Activated naive CD8-positive, alpha-beta T cell treated with anti-CD3 and anti-CD28 coated beads, Interleukin-2, amount 10 ng/mL, durations not matched to agents 7 days and 5 days (primary cell): ENCODE measurements at places on chromosomes 3 and 15.

DNA sequence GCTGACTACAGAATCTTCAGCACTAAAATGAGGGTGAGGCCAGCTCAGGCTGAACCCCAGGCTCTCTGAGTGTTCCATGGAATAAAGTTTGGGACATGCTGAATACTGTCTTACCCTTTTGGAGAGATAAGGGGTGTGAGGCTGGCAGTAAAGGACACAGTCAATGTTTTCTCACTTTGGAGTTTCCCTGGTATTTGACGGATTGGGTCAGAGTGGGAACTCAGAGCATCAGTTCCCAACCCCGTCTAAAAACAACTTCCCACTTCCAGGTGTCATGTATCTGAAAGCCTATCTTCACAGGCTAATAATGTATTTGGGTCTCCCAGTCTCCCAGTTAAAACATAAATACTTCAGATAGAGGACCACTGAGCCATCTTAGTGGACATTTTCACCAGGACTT lies 180.7 kb downstream of the TLE3 start:
- DNase-seq: no peak

- DNase-seq: no peak
Measured at GRCh38 chr3:13352621-13353131, 67.4 kb downstream of the NUP210 start.

DNA sequence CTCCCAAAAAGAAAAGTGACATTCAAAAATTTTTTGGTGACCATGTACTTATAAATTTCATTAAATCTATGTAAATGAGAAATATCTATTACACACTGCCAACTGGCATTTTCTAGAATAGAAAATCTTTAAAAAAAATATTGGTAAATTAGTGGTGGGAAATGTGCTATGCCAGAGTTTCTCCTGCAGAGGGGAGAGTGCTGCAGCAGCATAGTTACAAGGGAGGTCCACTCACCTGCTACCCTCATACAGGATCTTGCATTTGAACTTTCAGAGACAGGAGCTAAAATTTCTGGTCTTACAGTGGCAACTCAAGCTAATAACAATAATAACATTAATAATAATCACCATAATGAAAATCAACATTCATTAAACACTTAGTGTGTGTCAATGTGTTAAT lies 459.6 kb downstream of the NSUN3 start:
- no peak for DNase-seq

DNA sequence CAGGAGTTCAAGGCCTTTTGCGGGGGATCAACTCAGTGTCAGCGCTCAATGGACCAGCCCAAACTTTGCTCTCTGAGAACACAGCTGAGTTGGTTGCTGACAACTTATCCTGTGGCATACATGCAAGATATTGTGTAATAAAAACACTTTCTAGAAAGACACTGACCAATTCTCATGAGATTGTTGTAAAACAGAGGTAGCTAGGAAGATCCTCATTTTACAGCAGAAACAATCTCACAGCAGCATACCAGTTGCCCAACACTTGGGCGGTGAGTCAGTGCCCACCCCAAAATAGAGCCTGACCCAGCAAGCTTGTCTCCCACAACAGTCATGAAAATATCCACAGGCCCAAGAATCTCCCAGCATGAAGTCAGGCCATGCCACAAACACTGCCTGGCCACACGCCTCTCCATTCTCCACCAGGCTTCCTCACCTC lies 18.2 kb downstream of the KLHL6 start:
- no peak for DNase-seq

GRCh38 chr15:22258398-22259150 lies 178.2 kb downstream of the OR4M2 start:
- no peak for DNase-seq

GRCh38 chr15:95446854-95447253 lies 883.6 kb upstream of the NR2F2 start:
- peak; percentile 35 for DNase-seq

DNA sequence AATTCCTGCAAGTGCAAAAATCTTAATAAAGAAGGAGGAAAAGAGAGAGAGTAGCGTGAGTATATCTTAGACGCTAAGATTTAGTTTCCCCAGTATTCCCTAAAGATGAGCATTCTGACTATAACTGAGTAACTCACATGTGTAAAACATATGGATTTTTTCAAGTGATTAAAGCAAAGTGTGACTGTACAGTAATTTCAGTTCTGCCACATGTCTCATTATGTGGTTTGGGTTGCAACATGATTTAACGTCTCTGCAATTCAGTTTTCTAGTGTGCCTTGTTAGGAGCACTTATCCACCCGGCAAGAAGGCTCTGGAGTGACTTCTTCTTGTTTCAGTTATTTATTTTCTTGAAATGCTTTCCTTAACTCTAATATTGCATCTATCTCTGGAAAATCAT lies 514.1 kb downstream of the ROBO1 start:
- no peak for DNase-seq

DNA sequence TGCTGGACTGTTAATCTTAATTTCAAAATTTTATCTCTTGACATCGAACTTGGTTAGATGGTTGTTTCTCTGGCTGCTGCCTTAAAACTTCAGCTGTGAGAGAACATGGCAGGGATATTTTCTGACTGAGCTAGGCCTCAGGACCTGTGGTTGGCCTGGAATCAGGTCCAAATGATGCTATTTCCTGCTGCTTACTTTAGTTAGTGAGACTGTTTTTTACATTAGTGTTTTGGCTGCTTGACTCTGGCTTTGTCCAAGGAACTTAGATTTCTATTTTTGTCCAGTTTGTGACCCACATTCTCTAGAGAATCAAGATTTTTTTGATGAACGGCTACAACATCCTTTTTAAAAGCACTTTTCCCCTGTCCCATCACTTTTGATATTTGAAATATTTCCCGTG lies 497.9 kb upstream of the SGO1 start:
- DNase-seq: no peak

- DNase-seq: no peak
Measured at GRCh38 chr3:120645083-120645845, 36.8 kb downstream of the HGD start.

- DNase-seq: no peak
Measured at GRCh38 chr3:71900057-71900456, 115.1 kb upstream of the PROK2 start.

GRCh38 chr3:16724487-16724886 lies 119.3 kb upstream of the DAZL start:
- DNase-seq: no peak

DNA sequence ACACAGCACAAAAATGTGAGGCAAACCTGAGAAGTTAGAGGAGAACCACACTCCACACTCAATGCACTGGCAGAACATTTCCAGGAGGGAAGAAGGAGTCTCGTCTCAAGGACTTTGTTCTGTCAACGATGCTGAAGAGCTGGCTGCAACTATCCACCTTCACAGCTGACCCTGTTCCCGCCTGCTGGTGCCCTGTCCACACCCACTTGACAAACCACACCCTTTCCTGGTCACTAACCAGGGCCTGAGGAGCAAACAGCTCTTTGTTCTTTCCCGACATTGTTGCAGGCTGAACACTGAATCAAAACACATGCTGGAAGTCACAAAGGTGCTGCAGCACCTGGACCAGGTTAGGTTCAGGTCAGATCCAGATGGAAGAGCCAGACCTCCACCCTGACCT lies 92.6 kb upstream of the ARRDC4 start:
- no peak for DNase-seq

DNA sequence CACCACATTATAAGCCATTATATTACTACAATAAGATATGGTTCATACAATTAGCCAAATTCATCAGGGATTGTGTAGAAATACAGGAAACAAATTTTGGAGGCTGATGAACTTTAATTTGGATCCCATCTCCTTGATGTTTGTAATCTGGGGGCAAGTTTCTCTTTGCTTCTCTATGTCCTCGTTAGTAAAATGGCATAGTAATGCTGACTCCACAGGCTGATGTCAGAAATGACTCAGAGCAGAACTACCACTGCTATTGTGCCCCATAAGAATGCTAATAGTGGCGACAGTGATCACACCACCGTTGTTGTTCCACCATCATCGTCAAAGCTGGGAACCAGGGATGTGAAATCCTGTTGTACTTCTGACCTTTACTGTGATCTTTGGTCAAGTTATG lies 722.3 kb upstream of the LMCD1 start:
- no peak for DNase-seq

GRCh38 chr3:176160997-176161396 lies 1036.3 kb downstream of the TBL1XR1 start:
- no peak for DNase-seq

DNA sequence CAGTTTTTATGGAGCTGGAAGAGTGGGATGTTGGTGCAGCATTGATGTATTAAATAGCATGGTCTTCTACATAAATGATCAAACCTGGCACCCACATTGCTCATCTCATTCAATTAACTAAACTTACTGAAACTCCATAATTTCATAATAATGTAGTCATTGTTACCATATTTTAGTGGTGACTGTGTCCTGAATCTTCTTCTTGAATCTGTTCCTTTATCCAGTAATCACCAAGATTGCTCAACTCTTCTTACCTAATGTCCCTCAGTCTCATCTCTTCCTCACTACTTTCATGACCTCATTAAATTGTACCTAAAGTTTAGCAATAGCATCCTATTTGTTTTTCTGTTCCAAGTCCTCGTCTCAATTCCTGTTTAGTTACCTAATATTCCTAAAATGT lies 69.8 kb downstream of the FGF7 start:
- DNase-seq: no peak

DNA sequence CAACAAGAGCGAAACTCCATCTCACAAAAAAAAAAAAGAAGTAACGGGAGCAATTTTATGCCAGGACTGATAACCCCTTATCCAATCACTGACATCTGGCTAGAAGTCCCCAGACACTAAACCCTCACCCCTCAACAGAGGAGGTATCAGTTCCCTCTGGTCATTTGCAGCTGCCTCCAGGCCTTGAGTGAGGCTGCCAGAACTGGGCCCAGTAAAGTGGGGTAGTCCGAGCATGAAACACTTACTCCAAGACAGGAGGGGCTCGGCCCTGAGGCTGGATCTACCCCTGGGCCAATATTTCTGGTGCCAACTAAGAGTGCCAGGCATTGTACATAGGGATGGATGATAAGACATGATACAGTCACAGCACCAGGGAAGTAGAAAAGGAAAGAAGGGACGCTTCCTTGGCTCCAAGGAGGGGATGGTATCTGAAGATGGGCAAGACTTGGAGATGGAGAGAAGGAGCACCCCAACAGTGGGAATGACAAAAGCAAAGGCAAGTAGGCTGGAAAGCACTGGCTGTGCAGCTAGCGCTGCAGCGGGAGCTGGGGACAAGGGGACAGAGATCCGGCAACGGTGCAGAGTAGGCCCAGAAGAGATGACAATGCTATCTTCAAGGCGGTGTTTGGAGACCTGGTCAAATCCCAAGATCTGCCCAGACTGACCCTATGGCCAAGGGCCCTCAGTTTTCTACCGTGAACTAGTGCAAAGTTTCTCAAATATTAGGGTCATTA lies 2.2 kb downstream of the XXYLT1 start:
- no peak for DNase-seq

DNA sequence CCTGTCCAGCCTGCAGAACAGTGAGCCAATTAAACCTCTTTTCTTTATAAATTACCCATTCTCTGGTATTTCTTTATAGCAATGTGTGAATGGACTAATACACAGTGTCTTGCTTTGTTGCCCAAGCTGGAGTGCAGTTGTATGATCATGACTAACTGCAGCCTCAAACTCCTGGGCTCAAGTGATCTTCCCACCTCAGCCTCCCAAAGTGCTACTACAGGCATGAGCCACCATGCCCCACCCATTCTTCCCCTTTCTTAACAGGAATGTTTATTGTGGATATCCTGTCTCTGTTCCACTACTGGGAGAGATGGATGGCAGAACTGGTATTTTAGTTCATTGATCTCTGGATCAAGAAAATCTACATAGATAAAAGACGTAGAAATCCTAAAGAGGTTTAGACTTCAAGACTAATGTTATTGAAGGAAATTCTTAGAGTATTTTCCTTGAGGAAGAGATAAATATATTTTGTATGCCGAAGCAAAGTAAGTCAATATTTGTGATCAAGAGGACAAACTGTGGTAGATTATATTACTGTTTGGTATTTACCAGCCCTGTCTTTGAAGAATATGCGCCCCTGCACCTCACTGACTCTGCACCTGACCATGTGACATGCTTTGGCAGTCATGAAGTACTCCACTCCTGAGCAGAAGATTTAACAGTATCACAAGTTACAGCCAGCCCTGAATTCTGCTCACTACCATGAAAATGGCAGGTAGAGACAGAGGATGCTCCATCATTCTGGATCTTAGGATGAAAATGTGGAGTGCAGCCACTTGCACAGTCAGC lies 42.9 kb downstream of the UACA start:
- no peak for DNase-seq

DNA sequence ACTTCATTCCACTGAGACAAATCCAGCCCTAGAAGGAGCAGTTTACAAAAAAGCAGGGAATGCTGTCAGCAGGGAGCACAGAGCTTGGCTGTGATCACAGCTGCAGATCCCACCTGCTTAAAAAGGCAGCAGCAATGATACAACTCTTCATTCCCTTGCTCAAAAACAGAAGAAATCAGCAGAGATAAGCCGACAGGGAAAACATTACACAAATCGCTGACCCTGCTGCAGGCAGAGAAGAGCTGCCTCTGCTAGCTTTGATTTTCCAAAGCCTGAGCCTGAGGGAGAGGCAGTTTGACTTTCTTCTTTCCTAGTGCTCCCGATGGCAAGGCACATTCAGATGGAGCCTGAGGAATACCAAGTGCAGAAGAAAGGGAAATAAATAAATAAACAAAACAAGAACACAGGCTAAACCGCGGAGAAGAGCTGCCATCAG lies 80.2 kb downstream of the SHQ1 start:
- DNase-seq: no peak

- no peak for DNase-seq
Measured at GRCh38 chr3:169100616-169101015, 562.9 kb downstream of the MECOM start.

GRCh38 chr15:66472176-66472999 lies 25.2 kb downstream of the SNAPC5 start:
- DNase-seq: peak; percentile 41

GRCh38 chr3:36482256-36482655 lies 102.0 kb downstream of the STAC start:
- no peak for DNase-seq

GRCh38 chr3:126132751-126133511 lies 47.5 kb downstream of the ALDH1L1 start:
- DNase-seq: peak; percentile 12

DNA sequence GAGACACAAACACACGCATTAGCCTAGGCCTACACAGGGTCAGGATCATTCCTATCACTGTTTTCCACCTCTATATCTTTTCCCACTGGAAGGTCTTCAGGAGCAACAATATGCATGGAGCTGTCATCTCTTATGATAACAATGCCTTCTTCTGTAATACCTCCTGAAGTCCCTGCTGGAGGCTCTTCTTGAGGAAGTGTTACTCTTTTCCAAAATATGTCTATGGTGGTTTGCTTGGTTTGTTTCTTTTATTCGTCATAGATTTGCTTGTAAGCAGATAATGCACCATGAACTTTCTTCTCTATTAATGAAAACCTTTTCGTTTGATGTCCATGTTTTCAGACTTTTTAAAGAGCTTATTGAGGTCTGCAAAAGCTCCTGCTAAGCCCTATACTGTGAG lies 109.3 kb downstream of the GMPS start:
- no peak for DNase-seq

DNA sequence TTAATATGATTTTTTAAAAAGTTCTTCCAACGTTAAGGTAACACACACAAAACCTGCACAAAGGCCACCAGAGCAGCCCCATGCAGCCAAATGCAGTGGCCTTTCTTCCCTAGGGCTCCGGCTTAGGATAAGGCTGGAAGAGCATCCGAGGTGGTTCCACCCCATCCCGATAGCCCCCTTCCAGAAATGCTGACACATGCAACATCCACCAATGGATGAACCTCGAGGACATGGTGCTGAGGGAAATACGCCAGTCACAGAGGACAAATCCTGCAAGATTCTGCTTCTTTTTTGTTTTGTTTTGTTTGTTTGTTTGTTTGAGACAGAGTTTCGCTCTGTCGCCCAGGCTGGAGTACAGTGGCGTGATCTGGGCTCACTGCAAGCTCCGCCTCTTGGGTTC lies 199.3 kb upstream of the NSMCE3 start:
- DNase-seq: no peak
